Thoracic aorta (tissue), 2 donors: ENCODE measurements at places on chromosomes 13 and 19. TPM values are rescaled to one million over a fixed set of nuclear protein-coding genes. Genes with fewer than 3 reads are reported as not detected.

- no peak overlapping the region for H3K4me3 ChIP-seq
- H3K4me1 ChIP-seq, result peaks cover 8% of the 10 kb centered on the region
- H3K27ac ChIP-seq, result no peak overlapping the region
- no peak for DNase-seq
- no peaks in the 10 kb centered on the region for H3K36me3 ChIP-seq
Observed at GRCh38 chr13:28653111-28653510, 5.8 kb upstream of the POMP start.

DNA sequence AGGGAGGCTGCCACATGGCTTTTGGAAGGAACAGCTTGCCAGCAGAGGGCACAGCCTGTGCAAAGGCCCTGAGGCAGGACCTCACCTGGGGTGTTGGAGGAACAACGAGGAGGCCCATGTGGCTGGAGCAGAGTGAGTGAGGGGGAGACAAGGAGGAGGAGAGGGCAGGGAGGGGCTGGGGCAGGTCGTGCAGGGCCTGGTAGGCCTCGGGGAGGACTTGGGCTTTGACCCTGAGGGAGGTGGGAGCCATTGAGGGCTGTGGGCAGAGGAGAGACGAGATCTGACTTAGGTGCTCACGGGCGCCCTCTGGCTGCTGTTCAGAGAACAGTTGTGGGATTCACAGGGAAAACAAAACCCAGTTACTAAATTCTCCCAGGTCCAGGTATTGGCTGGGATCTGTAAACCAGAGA, 25.2 kb downstream of the ZNRF4 start:
- no peak overlapping the region for H3K27ac ChIP-seq
- no peaks in the 10 kb centered on the region for H3K36me3 ChIP-seq
- DNase-seq, result no peak
- H3K4me1 ChIP-seq, result no peaks in the 10 kb centered on the region
- H3K4me3 ChIP-seq, result no peak overlapping the region
- H3K27me3 ChIP-seq, result peaks cover 6% of the 10 kb centered on the region

DNA sequence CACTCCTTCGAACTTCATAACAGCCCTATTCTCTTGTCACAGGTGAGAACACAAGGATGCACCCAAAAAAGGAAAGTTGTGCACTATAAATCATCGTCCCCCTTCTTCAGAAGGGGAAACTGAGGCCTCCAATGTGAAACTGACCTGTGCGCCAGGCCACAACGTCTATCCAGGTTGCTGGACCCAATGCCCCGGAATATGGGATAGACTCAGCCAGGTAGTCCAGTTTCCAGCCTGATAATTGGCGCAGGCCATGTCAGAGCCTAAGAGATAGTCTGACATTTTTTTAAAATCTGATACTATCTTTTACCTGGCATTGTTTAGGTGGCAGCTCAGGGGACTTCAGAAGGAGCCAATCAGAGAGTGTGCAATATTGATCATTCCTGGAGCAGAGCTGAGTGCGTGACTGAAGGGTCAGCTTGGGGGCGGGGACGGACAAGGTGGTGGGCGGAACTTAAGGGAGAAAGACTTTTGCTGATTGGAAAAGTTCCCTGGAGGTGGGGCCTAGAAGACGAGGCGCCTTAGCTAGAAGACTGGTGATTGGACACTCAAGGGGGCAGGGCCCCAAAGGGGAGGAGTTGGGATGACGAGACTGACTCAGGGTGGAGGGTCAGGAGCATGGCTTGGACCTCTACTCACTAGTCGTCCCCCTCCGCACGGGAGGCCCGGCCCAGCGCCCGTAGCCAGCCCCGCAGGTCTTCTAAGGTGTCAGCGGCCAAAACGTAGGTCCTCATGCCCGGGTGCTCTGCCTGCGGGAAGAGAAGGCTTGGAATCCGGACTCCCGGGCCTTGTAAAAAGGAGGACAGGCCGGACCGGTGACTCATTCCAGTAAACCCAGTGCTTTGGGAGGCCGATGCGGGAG, 8.5 kb downstream of the PLEKHA4 start:
- no peaks in the 10 kb centered on the region for H3K4me1 ChIP-seq
- DNase-seq, result no peak
- H3K36me3 ChIP-seq, result peaks cover 9% of the 10 kb centered on the region
- H3K27me3 ChIP-seq, result no peaks in the 10 kb centered on the region
- no peak overlapping the region for H3K4me3 ChIP-seq

GRCh38 chr13:67219113-67219512, 11.0 kb downstream of the PCDH9 start:
- no peak overlapping the region for H3K4me3 ChIP-seq
- H3K27me3 ChIP-seq, result no peaks in the 10 kb centered on the region
- H3K27ac ChIP-seq, result no peak overlapping the region

Gene DLL3
- not detected for total RNA-seq

Gene VSTM2B
- not detected for total RNA-seq
